ENCODE measurements at places on chromosomes 16 and 17.

- no peak for DNase-seq
Observed at GRCh38 chr16:52611817-52612673, 65.1 kb upstream of the TOX3 start.

DNA sequence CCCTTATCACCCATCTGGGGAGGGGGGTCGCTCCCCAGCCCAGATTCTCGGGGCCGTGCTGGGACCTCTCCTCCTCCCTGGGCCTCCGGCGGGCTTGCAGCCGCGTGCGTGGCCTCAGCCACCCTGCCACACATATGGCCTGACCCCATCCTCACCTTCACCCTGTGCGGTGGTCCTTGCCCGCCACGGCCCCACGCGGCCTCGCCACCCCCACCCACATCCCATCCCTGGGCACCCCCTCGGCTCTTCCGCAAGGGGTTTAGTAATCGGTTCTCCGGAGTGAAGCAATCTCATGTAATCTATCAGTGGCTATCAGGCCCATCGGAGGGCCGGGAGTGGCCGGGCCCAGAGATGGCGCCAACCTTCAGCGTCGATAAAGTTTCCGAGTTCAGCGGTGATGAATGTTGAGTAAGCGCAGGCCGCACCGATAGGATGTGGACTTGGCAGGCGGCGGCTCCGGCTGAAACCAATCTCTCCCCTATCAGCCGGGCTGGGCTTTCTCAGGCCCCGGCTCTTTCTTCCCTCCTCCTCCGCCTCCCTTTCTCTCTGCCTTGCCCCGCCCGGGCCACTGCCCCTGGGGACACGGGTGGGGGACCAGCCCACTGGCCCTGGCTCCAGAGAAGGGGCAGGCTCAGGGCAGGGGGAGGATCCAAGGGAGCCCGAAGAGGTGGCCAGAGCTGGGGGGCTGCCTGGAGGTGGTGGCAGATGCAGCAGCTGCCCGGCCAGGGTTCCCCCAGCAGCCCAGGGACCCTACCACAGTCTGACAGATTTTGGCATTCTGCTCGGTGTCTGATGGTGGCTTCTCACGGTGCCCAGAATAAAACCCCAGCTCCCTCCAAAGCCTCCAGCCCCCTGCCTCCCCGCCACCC is 20.8 kb downstream of the ZFPM1 start:
- no peak for DNase-seq

- peak; percentile 8 for DNase-seq
Observed at GRCh38 chr17:29390851-29391631, 878 bp downstream of the TAOK1 start.

DNA sequence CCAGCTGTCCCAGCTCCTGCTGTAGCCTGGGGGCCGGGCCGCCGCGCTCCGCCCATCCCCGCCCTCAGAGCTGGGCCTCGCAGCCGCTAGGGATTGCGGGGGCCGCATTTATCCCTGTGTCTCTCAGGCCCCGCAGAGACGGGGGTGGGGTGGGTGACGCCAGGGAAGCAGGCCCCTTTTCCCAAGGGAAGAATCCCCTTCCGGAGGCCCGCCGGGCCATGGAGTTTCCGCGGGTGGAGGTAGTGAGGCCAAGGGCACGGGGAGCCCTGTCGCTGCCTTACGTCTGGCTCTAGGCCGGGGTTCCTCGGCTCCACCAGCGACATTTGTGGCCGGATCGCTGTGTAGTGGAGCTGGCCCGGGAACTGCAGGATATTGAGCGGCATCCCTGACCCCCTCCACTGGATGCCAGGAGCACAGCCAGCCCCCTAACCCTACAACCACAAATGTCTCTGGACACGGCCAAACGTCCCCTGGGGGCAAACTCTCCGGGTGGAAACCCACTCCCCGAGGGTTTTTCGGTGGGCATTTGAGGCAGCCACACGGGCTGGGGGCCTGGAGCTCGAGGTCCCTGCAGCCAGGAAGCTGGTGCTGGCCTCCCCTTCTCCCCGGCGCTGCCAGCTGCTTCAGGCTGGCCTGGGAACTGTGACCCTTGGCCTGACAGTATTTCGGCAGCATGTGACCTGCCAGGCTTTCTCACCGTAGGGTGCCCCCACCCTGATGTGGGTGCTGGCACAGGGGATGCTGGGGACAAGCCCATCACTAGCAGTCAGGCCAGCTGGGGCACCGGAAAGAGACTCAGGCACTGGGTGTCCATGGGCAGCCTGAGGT is 12.0 kb upstream of the CD300A start:
- peak; percentile 52 for DNase-seq
